Pulmonary artery endothelial cell (primary cell): ENCODE measurements at places on chromosomes 13 and 19. TPM values are rescaled to one million over a fixed set of nuclear protein-coding genes. Genes with fewer than 3 reads are reported as not detected.

ZNF497 gene
- 0.53 and 0.67 TPM in 2 replicates for total RNA-seq

ZNF709 gene
- 2.6 and 3.9 TPM in 2 replicates for total RNA-seq

CHMP2A gene
- total RNA-seq, result 114 and 145 TPM in 2 replicates

TEX26 gene
- total RNA-seq, result not detected in 2 replicates

PTPRH gene
- 0.46 and 1.2 TPM in 2 replicates for total RNA-seq

NXNL1 gene
- total RNA-seq, result not detected in 2 replicates

IL17D gene
- total RNA-seq, result 5.8 and 9.6 TPM in 2 replicates

HCST gene
- total RNA-seq, result not detected in 2 replicates

PRODH2 gene
- not detected in 2 replicates for total RNA-seq

ALKBH7 gene
- total RNA-seq, result 15.8 and 26.6 TPM in 2 replicates

SULT2B1 gene
- 0.07 TPM in 1 of 2 replicates, not detected in the other for total RNA-seq

CDX2 gene
- not detected in 2 replicates for total RNA-seq

KIRREL2 gene
- total RNA-seq, result 0.04 TPM in 1 of 2 replicates, not detected in the other

ZNF708 gene
- total RNA-seq, result 4.9 and 5.9 TPM in 2 replicates

PPP1R12C gene
- total RNA-seq, result 34.8 and 37.1 TPM in 2 replicates

CLEC17A gene
- not detected in 2 replicates for total RNA-seq

ELANE gene
- total RNA-seq, result not detected in 2 replicates

PNMA8A gene
- 0.20 and 1.7 TPM in 2 replicates for total RNA-seq
